ENCODE measurements at places on chromosomes 4 and X.

- no peaks in the 10 kb centered on the region for H3K36me3 ChIP-seq
- DNase-seq = no peak
- peaks cover 6% of the 10 kb centered on the region for H3K4me1 ChIP-seq
- no peak overlapping the region for H3K27ac ChIP-seq
- peaks cover 7% of the 10 kb centered on the region for H3K27me3 ChIP-seq
- no peak overlapping the region for H3K4me3 ChIP-seq
Measured at GRCh38 chr4:3338321-3338838, 45.6 kb downstream of the RGS12 start.

DNA sequence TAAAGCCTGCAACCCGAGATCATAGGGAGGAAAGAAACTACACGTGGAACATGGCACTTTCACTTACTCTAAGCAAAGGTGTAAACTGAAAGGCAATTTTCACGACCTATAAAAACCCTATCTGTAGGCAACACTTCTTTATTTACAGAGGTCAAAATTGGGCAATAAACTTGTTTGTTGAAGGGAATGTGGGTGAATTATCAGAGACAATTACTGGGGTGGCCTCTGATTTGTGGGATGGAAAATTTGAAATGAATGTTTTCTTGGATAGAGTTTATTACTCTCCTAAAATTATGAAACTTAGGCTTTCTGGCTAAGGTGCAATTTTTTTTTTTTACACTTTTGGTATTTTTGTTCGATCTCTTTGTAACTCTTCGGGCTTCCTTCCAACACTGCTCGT, 734.1 kb upstream of the TENM3 start:
- DNase-seq = no peak
- H3K4me3 ChIP-seq = no peak overlapping the region
- no peaks in the 10 kb centered on the region for H3K4me1 ChIP-seq
- H3K27ac ChIP-seq = no peak overlapping the region

DNA sequence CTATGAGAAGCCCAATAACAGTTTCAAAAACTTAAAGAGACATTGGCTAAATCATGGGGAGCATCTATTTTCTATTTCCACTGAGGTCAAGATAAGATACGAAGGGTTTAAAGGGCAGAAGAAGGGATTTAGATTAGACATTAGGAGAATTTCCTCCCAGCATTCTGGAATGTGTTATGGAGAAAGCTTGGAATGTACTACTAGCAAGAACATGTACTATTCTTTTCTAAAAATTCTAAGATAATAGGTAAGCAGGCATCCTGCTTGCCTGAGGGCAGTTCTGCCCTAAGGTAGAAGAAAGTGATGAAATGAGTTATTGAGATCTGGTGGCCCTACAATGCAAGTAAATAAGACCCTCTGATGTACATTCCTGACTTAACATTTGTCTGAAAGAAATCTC, 279.2 kb downstream of the NR3C2 start:
- peaks cover 4% of the 10 kb centered on the region for H3K4me1 ChIP-seq
- no peaks in the 10 kb centered on the region for H3K27me3 ChIP-seq
- no peak overlapping the region for H3K4me3 ChIP-seq

DNA sequence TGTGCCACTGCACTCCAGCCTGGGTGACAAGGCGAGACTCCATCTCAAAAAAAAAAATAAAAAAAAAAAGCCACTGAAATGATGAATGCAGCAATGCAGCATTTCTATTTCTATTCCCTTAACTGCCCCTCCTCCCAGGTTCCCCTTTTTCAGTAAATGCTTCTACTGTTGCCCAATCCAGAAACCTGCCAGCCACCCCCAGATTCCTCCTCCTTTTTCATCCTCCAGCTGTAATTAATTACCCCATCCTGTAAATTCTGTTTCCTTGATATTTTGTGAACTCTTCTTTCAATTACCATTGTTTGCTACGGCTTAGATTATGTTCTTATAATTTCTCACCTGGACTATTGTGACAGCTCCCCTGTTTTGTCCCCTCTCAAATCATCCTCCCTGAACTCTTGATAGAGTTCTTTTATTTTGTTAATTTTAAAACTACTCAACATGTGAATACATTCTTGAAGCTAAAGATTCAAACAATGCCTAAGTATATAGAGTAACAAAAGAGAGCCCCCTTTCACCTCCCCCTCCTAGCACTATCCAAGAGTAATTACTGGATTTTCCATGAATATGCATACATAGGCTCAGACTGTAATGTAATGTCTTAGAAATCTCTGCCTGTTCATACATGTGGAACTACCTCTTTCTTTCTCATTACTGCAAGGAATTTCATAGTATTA, 140.6 kb upstream of the GPC4 start:
- H3K27ac ChIP-seq = no peak overlapping the region
- no peaks in the 10 kb centered on the region for H3K4me1 ChIP-seq
- peaks cover 2% of the 10 kb centered on the region for H3K27me3 ChIP-seq
- no peaks in the 10 kb centered on the region for H3K36me3 ChIP-seq
- no peak for DNase-seq

DNA sequence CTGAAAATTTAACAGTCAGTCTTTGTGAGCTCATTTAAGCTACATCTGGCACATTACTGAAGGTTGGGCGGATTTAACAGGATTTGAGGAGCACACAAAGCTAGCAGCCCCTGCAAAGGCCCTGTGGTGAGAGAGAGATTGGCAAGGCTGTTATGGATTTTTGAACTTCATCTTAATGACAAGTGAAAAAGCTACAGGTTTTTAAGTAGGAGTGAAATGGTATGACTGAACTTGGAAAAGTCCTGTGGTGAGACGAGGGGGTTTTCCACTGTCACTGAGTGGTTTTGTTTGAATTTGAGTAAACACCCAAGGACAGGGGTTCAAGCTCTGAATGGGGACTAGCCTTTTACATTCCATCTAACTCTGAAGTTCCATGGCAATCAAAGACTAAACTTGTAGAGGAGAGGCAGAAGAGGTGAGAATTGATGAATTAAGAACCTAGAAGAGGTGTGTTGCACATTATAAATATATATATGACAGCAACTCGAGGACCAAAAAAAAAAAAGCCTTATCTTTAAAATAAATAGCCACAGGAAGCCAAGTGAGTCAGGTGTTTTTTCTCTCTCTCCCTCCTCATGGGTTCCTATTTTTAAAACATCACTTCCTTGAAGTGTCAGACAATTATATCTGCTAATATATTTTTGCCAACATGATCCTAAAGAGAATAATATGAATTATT, 47.8 kb upstream of the CLNK start:
- peaks cover 23% of the 10 kb centered on the region for H3K4me1 ChIP-seq
- peak overlapping the region; percentile 1 for H3K27ac ChIP-seq
- H3K36me3 ChIP-seq = peaks cover 2% of the 10 kb centered on the region
- no peaks in the 10 kb centered on the region for H3K27me3 ChIP-seq

DNA sequence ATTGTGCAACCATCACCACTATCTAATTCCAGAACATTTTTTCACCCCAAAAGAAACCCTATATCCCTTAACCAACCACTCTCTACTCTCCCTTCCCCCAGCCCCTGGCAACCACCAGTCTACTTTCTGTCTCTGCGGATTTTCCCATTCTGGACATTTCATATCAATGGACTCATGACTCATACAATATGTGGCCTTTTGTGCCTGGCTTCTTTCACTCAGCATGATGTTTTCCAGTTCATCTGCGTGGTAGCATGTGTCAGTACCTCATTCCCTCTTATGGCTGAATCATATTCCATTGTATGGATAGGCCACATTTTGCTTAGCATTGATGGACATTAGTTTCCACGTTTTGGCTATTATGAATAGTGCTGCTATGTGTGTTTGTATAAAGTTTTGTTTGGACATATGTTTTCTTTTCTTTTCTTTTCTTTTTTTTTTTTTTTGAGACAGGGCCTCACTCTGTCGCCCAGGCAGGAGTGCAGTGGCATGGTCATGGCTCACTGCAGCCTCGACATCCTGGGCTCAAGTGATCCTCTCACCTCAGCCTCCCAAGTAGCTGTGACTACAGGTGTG, 335.4 kb downstream of the BCOR start:
- H3K4me1 ChIP-seq = peaks cover 17% of the 10 kb centered on the region
- no peaks in the 10 kb centered on the region for H3K36me3 ChIP-seq
- H3K27me3 ChIP-seq = no peaks in the 10 kb centered on the region
- no peak for DNase-seq

DNA sequence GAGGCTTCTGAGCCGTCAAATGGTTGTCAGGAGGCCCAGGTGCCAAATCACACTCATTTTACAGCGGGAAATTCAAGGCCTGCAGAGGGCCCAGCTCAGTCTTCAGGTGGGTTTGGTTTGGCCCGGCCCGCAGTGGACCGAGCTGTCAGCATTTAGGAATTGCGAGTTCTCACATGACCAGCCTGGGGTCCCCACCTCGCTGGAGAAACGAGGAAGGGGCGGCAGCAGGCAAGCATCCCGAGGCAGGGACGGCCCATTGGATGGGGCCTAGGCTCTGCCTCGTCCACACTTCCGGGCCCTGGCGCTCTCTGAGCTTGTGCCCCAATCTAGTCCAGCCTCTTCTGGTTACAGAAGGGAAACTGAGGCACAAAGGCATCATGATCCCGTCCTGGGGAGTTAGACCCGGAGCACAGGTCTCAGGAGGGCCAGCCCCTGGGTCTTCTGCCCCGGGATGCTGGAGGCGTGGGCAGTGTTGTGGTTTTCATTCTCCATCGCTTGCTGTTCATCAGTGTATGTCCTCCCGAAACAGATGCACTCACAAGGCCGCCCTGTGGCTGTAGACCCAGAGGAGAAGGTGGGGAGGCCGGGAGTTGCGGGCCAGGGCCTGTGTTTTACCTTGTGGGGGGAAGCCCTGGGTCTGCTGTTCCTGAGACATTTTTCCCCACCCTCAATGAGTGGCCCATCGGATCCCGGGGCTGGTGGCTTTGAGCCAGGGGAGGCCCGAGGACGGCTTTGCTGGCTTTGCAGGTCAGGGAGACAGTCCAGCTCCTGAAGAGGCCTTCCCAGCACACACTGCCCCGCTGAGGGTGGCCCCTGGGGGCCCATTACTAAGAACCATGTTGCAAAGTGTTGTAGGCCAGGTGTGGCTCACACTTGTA, 8.9 kb downstream of the PSAPL1 start:
- no peaks in the 10 kb centered on the region for H3K36me3 ChIP-seq
- no peaks in the 10 kb centered on the region for H3K27me3 ChIP-seq
- H3K4me3 ChIP-seq = no peak overlapping the region
- no peak overlapping the region for H3K27ac ChIP-seq
- peak; percentile 15 for DNase-seq

All from activated naive CD8-positive, alpha-beta T cell treated with anti-CD3 and anti-CD28 coated beads, Interleukin-2, amount 10 ng/mL, durations not matched to agents 7 days and 5 days (primary cell).